ENCODE measurements at places on chromosomes 2 and 18.

DNA sequence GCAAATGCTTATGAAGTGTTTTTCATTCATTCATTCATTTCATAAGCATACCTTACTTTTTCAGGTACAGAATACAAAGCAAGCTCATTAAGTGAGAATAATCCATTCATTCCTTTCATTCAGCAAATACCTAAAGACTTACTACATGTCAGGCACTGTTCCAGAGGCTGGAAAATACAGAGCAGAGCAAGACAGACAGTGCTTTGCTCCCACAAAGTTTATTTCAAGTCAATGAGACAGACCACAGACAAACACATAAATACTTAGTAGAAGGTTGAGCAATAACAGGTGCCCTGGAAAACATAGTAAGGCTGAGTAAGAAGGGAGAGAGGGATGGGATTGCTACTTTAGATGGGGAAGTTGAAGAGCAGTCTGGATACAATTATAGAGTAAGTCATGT lies 309.8 kb downstream of the C1D start:
- no peak for DNase-seq

- no peak for DNase-seq
These were observed 18.1 kb upstream of the HDAC4 start for GRCh38 chr2:239418918-239419317.

- DNase-seq = no peak
These were observed 128.4 kb downstream of the ASXL3 start for GRCh38 chr18:33706391-33706790.

- DNase-seq = no peak
These were observed 86.4 kb downstream of the GCA start for GRCh38 chr2:162430323-162430722.

DNA sequence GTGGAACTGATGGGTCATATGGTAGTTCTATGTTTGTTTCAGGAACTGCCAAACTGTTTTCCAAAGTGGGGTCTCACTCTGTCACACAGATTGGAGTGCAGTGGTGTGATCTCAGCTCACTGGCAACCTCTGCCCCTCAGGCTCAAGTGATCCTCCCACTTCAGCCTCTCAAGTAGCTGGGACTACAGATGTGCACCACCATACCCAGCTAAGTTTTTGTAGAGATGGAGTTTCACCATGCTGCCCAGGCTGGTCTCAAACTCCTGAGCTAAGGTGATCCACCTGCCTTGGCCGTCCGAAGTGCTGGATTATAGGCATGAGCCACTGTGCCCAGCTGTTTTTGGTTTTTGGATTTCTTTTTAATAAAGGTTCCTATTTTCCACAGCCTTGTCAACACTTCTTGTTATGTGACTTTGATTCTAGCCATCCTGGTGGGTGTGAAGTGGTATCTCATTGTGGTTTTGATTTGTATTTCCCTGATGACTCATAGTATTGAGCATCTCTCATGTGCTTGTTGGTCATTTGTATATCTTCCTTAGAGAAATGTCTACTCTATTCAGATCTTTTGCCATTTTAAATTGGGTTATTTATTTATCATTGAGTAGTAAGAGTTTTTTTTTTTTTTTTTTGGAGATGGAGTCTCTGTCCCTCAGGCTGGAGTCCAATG lies 22.8 kb downstream of the NPC1 start:
- DNase-seq = no peak

GRCh38 chr2:227706859-227707258 lies 11.0 kb downstream of the SLC19A3 start:
- no peak for DNase-seq

DNA sequence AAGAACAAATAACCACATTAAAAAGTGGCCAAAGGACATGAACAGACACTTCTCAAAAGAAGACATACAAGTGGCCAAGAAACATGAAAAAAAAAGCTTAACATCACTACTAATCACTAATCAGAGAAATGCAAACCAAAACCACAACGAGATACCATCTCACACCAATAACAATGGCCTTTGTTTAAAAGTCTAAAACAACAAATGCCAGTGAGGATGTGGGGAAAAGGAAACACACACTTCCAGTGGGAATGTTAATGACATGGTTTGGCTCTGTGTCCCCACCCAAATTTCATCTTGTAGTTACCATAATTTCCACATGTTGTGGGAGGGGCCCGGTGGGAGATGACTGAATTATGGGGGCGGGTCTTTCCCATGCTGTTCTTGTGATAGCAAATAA lies 147.1 kb downstream of the GALNT1 start:
- DNase-seq = no peak
